ENCODE measurements at places on chromosomes 1 and 21.

- DNase-seq: no peak
Observed at GRCh38 chr1:1225238-1225845, 6.5 kb downstream of the SDF4 start.

DNA sequence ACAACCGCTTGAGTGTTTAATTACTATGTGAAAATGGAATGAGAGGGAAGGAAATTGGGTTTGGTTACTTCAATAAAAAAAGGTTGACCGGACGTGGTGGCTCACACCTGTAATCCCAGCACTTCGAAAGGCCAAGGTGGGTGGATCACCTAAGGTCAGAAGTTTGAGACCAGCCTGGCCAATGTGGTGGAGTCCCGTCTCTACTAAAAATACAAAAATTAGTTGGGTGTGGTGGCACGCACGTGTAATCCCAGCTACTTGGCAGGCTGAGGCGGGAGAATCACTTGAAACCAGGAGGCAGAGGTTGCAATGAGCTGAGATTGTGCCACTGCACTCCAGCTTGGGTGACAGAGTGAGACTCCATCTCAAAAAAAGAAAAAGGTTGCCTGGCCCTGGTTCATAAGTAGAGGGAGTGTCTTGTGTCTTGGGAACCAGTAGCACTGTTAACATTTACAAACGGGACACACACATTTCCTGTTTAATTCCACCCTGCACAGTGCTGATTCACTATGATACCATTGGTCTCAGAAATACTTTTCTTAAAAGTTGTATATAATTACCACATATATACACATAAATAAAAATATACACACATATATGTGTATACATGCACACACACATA, 27.6 kb upstream of the CLDN14 start:
- no peak for DNase-seq

GRCh38 chr1:75338616-75339483, 204.7 kb downstream of the LHX8 start:
- no peak for DNase-seq

DNA sequence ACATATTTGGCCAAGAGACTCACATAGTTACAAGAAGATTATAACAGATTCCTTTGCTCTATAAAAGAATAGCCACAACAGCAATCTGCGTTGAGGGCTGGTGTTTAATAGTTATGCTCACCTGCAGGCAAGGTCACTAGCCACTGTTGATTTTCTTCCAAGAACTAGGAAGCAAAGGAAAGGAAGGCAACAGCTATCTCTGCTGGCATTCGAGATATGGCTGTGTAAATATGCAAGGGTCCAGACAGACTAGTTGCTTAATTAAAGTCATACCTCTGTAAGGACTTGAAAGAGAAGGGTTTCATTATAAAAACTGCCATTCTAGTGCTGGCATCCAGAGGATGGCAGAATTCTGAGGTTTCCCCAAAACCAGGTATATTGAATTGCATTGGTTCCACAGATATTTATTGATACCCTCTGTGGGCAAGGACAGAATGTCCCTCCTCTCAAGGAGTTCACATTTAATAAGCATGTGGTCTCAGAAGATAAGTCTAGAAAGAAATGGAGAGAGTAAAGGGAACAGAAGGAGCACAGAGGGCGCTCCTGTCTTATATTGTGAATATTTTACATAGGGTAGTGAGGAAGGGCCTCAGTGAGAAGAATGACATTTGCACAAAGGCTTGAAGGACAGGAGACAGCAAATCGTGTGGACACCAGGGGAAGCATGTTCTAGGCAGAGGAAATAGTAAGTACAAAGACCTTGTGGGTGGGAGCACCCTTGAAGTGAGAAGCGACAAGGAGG, 23.6 kb upstream of the PLEKHA6 start:
- no peak for DNase-seq

- no peak for DNase-seq
Observed at GRCh38 chr1:229913489-229913888, 153.5 kb upstream of the GALNT2 start.

DNA sequence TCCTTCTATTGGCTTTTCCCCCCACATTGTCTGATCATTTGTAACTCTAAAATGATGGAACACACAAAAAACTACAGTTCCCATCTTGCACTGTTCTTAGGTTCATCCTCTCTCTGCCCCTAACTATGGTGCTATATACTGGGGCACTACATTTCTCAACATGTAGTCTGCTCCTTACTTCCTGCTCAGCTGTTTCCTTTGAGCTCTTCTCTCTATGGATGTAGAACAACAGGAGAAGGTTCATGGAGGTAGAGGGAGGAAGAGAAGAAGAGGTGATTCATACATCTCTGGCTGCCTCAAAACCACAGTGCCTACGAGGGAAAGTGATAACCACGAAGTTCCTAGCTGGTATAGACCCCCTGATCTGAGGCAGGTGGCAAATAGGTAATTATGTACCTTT, 7.0 kb upstream of the C1orf146 start:
- no peak for DNase-seq

- DNase-seq: no peak
Observed at GRCh38 chr1:231519166-231519565, 9.3 kb upstream of the TSNAX start.

DNA sequence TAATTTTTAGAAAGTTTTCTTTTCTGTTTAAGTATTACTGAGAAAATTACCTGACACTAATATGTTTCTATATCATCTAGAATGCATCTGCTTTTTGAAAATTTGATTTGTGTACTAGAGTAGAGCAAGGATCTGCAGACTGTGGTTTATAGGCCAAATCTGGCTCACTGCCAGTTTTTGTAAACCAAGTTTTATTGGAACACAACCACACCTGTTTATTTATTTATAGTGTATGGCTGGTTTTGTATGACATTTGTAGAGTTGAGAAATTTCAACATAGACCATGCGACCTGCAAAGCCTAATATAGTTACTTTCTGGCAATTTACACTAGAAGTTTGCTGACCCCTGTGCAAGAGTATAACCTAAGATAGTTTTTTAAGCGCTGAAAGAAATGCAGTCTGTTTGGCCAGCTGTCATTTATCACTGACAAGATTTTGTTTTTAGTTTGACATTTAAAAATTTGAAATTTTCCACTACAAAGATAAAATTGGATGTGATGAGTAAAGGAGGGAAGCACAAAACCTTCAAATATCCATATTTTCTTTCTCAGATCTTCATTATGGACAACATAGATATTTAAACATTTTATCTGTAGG, 36.1 kb upstream of the CACYBP start:
- DNase-seq: no peak

DNA sequence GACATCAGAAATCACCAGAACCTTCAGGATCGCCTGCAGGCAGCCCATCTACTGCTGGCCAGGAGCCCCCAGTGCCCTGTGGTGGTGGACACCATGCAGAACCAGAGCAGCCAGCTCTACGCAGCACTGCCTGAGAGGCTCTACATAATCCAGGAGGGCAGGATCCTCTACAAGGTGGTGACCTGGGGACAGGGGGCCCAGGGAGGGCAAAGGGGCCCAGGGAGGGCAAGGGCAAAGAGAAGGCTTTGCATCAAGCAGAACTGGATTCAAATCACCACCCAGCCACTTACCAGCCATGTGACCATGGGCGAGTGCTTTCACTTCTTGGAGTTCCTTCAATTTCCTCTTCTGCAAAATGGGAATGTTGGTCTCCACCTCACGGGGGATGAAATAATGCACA, 12.1 kb downstream of the DIO1 start:
- no peak for DNase-seq

Data from naive thymus-derived CD8-positive, alpha-beta T cell (primary cell).